Activated CD8-positive, alpha-beta memory T cell treated with anti-CD3 and anti-CD28 coated beads for 24 hours (primary cell): ENCODE measurements at places on chromosomes 1 and 21.
A peak's percentile ranks its signal among the peaks of the same experiment; 100 is the strongest.

- DNase-seq: no peak
These were observed 135.7 kb upstream of the KRTAP19-8 start for GRCh38 chr21:31173881-31174555.

GRCh38 chr1:235882816-235883215 lies 16.1 kb upstream of the LYST start:
- DNase-seq: no peak

- DNase-seq: no peak
These were observed 9.9 kb downstream of the CD58 start for GRCh38 chr1:116560704-116561490.

DNA sequence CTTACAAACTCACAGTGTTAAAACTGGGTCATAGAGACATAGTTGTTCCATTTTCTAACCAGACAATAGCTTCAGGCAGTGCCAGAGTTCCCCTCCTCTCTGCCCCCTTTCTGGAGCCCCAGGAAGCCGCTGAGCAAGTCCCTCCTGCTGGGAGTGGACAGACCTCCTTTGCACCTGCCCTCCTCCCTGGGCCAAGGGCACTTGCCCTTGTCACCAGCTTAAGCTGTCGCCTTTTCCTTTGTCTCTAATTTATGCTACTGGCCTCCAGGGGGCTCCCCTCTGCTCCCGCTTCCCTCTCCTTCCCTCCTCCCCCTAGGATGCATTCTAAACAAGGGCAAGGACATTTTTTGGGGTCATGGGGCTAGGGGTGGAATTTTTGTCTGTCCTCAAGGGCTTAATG lies 182.4 kb downstream of the MIS18A start:
- no peak for DNase-seq

GRCh38 chr21:24727803-24728440 lies 879.4 kb downstream of the MRPL39 start:
- DNase-seq: no peak

GRCh38 chr1:226132728-226133503 lies 53.6 kb downstream of the ACBD3 start:
- DNase-seq: peak; percentile 42

DNA sequence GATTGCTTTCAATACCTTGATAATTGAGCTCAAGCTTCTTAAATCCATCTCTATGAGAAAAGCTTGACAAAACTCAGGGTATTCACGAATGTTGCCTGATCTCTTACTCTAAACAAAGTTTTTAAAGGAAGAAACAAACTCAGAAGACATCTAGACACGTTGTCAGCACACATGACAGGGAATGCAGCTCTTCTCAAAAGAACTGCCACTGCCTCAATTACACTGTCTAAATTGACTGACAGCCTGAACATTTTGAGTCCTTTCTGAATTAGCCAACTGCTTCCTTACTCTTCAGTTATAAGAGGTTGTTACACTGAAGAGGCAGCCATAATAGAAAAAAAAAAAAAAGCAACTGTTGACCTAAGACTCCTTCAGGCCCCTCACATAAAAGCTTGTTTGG lies 1646.7 kb upstream of the B3GALT2 start:
- DNase-seq: no peak

DNA sequence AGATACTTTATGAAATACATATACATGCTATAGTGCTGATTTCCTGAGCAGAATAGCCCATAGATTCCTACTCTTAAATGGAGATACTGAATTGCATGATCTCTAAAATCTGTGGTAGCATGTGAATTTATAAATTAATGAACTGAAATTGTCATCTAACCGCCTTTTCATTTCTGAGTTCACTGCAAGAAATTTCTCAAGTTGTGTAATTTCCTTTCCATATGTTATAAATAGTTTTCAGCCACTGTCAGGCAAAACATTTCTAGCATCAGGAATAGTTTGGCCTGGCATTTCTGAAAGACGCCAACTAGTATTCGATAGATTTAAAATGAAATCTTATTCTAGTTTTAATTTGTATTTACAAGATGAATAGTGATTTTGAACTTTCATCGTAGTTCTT lies 310.1 kb downstream of the USH2A start:
- no peak for DNase-seq

GRCh38 chr1:211947396-211948295 lies 87.7 kb downstream of the INTS7 start:
- DNase-seq: no peak

GRCh38 chr1:239212811-239213220 lies 173.6 kb upstream of the CHRM3 start:
- no peak for DNase-seq

DNA sequence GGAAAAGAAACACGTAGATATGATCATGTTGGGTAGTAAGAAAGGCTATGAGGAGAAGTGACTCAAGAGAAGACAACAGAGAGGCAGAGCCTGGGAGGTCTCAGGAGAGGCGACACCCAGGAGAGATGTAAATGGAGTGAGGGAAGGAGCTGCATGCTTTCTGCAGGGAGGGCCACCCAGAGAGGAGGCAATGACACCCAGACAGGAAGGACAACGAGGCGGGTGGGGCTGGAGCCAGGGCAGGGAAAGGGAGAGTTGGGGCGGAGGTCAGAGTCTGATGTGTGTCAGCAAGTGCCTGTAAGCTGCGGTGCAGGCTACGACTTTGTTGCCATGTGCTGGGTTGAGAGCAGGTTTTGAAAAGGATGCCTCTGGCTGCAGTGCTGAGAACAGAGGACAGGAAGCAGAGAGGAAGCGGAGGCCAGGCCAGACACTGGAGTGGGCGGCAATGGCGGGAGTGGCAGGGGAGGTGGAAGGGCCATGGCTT lies 31.3 kb downstream of the SLC1A7 start:
- DNase-seq: no peak

DNA sequence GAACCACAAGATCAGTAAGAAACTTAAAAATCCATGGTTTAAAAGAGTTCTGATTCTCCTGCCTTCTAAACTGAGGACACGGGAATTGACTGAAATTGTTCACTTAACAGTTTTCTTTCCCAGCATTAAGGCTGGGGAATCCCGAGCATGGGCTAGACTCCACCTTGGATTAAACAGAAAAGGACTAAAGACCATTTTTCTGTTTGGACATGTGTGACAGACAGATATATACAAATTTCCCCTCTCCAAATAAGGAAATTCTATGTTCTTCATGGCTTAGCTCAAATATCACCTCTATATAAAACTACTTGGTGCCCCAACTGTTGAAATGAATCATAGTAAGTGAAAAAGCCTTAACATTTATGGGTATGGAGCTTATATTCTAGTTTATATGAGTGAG lies 85.0 kb downstream of the UROD start:
- no peak for DNase-seq

GRCh38 chr1:218643281-218643680 lies 298.1 kb downstream of the TGFB2 start:
- DNase-seq: no peak

DNA sequence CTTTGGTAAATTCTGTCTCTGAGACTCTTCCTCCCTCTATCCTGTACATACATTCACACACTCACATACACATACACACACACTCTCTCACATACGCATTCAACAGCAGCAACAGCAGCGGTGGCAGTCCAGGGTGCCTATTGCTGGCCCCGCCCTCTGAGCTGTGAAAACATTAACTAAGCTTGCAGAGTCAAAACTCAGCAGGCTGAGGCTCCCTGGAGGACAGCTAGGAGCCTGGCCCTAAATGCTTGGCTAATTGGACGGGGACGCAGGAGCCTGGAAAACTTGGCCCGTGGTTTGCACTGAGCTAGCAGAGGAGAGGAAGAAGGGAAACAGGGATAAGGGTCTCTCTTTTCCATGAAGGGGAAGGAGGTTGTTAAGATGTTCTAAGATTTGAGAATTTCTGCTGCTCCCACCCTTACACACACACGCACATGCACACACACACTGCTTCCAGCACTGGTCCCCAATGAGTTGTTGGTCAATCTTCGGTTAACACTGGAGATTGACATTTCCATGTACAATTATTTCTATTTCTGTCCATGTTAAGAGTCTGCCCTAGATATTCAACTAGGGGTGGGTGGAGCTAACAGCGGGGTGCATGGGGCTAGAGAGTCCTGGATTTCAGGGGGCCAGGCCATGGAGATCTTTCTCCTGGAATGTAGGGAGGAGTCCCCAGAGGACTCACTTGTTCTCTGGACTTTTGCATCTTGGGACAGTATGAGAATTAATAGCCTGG lies 94.2 kb downstream of the PLXNA2 start:
- no peak for DNase-seq

DNA sequence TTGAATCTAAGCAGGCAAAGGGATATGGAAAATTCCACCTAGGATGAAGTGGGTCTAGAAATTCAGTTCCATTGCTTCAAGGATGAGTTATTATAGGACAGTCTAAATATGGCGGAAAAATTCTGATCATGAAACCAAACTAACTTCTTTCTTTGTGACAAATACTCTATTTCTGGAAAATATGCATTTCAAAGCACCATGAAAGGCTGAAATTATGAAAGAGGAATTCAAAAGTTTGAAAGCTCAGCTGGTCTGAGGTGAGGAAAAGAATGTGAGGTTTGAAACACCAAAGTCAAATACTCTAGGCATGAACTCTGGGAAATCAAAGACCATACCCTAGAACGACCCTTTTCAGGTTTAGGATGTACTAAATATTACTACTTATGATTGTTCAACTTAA lies 36.4 kb upstream of the COL11A1 start:
- no peak for DNase-seq

DNA sequence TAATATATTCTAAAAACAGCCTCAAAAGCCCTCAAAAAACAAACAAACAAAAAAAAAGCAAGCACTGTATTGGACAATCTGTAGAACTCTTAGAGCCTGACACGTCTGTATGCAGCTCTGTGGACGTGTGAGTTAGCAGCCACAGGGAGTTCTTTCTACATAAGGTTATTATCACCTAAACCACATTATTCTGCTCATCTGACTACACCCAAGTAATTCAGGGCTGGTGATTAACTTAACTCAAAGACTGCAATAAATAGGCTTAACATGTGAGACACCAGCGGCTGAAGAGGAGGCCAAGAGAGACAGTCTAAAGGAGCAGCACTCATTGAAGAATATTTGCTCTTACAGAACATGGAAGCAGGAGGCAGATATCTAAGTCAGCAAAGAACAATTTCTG lies 316.0 kb downstream of the VAV3 start:
- no peak for DNase-seq
